T-helper 2 cell (primary cell): ENCODE measurements at places on chromosomes 3 and 15.

DNA sequence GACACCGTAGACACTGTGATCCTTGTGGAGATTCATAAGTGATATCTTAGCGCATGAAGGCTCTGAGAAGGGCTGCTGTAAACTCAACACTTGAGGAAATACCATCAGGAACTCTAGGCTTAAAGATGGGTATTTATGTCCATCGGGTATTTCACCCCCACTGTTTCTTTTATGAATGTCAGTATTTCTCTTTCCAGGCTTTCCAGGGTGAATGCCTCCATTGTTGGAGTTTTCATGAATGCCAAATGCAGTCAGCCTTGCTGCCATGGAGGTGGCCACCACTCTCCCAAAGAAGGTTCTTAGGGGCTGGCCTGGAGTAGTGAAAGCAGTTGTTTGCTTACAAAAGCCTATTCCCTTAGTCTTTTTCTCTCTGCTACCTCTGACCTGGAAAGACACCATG, 259.2 kb downstream of the SLCO3A1 start:
- no peak for DNase-seq

DNA sequence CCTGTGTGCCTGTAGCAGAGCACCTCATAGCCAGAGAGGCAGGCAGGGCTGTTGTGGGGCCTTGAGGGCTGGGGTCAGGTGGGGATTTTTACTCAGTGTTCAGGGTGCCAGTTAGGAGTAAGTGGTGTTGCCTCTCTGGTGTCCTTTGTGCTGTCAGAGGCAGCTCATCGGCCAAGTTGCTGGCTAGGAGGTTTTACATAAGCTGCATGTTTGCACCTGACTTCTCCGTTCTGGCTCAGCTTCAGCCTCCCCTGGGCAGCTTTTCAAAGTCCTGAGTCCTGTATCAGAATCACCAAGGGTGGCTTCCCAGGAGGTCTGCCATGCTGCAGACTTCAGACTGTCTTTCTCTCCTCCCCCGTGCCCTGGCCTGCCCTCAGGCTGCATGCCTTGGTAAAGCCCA, 242.6 kb upstream of the TPM1 start:
- no peak for DNase-seq

DNA sequence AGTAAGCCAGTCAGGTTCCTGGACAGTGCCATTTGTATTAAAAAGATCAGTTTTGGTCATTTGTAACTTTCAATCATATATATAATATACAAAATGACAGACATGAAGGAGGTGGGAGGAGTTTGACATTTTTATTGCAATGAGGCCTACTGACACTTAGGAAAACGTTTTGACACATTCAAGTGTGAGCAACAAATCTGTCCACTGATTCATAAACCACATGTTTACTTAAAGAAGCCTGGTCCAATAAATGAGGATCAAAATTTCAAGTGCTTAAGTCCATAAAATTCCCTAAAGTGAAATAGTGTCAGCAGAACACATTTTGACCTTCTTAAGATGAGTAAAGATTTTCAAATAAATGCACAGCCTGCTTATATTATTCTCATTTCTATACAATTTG, 137.3 kb downstream of the MECOM start:
- no peak for DNase-seq

- DNase-seq = no peak
These were observed 210.0 kb downstream of the NFKBIZ start for GRCh38 chr3:102059145-102059943.

DNA sequence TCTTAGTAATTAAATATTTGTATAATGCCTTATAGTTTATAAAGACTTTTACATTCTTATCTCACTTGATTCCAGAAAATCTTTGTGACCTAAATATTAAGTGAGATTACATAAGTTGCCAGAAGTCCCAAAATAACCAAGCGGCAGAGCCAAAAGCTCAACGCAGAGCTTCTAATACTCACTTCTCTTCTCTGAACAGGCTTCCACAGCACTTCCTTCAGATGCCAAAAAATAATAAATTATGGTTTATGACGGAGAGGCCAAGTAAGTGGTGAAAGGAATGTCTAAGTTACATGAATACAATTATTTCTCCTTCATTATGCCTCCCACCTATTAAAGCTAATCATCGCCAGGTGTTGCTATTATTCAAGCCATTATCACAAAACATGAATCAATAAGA, 110.3 kb downstream of the GBE1 start:
- no peak for DNase-seq

DNA sequence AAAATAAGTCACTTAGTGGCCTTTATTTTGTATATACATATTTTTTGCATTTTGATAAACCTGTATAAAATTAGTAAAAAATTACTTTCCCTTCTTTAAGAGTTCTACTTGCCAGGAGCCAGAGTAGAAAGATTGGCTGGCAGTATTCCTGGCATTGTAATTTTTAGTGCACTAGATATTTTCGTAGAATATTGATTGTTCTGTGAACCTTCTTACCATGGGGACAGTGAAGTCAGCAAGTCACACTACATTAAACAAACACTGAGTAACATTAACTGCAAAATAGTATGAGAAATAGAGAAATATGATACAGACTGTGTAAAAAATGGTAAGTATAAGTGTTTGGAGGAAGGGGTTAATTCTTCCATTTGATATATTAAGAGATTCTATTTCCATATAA, 26.0 kb downstream of the TCF12 start:
- no peak for DNase-seq

DNA sequence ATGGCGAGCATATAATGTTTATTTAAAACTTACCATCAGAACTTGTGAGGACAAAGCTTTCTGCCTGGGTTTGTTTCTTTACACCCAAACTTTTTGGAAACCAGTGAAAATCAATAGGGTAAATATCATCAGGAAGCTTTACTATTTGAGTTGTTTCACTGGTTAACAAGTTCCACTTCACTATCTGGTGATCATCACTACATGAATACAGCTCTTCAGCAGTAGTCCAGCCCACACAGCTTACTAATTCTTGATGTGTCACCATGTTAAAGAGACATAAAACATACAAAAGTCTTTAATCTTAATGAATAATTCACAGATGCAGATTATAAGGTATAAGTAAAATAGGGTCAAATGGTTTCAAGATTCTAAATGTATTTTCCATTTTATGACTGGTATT, 17.6 kb downstream of the IFT80 start:
- DNase-seq = no peak

DNA sequence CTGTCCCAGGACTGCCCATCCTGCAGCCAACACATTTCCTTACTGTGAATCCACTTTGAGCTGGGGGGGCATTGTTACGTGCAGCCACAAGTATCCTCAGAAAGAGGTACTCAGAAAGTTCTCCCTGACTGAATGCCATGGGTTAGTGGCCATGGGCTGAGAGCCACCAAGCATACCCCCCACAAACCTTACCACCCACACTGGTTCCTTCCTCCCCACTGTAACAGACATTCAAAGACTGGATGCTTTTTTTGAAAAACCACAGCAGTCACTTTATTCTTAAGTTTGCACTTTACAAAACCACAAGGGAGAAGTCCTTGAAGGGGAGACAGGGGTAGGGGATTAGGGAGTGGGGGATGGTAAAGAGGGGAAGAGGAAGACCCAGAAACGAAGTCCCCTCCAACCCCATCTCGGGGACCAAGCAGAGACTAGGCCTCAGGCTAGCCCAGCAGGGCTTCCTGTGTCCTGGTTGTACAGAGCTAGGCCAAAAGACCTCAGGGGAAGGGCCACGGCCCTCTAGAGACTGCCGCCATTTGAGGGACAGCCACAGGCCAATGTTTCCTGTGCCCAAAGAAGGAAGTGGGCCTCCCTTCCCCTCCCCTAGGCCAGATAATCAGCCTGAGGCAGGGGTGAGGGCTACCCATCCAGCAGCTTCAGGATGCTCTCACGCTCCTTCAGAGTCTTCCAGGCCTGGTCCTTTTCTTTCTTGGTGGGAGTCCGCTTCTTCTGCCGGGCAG, 10.1 kb upstream of the CAMK1 start:
- DNase-seq = no peak

DNA sequence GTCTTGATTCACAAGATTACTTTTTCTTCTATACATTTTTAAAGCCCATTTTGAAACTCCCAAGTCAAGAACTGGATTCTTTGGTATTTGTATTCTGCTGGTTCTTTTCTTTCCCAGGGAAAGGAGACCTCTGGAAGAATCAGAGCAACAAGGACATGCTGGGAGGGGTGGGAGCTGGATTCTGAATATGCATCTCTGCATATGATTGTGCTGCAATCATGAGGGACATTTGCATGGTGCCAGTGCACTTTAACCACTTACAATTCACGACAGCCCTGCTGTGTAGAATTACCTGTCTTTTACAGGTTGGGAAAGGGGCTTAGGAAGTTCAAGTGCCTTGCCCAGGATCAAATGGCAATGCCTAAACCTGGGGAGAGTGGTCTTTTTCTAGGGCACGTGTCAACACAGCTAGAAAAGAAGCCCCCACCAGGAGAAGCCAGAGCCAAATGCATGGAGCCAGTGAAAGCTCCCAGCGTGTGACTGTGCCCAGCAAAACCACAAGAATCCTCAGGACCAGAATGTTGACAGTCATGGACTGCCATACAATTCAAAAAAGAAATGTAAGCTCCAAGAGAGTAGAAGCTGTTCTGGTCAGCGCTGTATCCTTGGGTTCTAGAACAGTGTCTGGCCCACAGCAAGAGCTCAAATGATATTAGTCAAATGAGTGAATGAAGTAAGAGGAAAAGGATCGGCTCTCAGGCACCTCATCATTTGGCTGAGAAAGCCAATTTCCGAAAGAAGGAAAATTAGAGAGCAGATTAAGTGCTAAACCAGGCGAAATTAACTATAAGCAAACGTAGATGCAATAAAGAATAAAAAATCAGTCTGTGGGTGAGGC, 84.5 kb upstream of the MEF2A start:
- DNase-seq = no peak

- no peak for DNase-seq
These were observed 67.2 kb upstream of the GCSAM start for GRCh38 chr3:112200317-112200666.

DNA sequence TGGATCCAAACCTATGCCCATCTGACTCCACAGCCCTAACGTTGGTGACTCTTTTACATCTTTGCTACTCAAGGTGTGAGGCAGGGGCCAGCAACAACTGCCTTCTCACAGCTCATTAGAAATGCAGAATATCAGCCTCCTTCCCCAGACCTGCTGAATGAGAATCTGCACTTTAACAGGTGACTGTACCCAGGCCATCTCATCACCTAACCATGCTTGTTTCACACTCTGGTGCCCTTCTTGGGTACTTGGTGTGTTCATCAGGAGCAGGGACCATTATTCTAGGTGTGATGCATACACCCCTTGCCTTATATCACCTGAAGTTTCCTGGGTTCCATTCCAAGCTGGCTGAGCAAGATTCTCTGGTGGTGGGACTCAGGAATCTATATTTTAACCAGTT, 196.3 kb upstream of the LMCD1 start:
- no peak for DNase-seq

GRCh38 chr3:49222002-49222401, 50.6 kb downstream of the KLHDC8B start:
- no peak for DNase-seq
